Stimulated activated CD8-positive, alpha-beta memory T cell treated with anti-CD3 and anti-CD28 coated beads, Interleukin-15, amount 100 ng/mL, for 4 hours (primary cell): ENCODE measurements at places on chromosomes 1 and 21.

DNA sequence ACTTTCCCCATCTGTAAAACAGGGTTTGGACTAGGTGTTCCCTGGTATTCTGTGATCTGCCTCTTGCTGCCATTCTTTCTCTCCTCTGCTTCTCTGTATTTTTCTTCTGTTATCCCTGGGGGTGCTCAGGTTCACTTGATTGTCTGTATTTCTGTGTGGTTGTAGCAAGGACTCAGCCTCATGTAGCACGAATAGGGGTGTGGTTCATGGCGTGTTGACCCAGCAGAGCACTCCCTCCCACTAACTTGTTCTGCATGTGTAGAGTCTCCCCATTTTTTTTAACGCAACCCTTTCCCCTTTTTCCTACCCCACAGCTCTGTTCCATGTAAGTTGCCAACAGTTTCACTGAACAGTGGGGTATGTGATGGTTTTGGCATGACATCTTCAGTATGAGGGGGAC, 1.2 kb upstream of the BNIPL start:
- DNase-seq: no peak

DNA sequence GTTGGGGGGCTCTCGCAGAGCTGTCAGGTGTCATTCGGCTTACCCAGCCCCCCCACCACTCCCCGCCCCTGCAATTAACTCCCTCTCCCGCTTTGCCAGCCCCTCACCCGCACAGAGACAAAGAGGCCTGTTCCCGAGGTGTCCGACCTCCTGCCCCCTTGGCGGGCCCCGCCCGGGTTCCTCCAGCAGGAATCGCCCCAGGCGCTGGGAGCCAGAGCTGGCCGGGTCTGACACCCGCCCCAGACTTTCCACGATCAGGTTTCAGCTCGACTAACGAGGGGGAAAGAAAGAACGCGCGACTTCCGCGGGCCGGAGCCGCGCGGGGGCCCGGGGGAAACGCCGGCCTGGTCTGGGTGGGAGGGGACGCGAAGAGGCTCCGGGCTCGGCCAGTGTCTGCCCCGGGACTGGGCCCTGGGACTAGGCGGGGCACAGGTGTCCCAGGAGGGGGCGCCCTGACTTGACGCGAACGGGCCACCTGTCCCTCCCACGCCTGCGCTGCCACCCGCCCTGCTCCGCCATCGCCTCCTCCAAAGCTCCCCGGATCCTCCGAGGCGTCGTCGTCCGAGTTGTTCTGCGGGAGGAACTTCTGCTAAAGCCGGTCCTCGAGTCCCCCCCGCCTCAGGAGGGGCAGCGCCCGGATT, 36.4 kb upstream of the HHAT start:
- peak; percentile 2 for DNase-seq

- DNase-seq: no peak
Measured at GRCh38 chr1:9244501-9245229, 10.1 kb downstream of the H6PD start.

DNA sequence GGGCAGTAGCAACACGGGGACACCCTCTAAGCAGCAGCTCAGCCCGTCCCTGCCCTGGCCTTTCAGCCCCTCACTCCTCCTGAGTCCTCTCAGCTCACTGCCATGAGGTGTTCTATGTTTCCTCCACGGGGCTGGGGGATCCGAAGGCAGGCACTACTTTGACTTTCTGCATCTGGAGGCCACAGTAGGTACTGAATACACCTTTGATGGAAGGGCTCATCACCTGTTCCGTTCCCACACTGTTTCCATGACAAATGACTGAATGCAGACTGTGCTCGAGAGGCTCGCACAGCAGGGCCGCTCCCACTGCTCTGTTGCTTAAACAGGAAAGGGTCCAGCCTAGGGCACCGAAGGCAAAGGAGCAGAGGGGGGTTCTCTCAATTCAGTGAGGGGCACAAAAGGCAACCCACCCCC, 77.6 kb upstream of the DNAH14 start:
- DNase-seq: no peak

DNA sequence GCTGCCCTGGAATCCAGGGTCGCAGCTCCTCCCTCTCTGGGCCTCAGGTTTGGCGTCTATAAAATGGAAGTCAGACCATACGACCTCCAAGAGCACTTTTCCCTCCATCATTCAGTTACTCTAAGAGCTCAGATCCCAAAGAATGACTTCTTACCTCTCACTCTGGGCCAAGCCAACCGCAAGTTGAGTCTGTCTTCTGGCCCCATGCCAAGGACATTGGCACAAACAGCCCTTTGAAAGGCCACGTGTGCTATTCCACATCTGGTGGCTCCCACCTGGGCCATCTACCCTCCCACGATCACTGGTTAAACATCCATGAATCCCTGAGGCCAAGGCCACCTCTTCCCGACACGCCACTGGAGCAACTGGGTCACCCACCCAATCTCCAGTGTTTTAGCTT, 12.4 kb downstream of the SLC2A7 start:
- DNase-seq: no peak

DNA sequence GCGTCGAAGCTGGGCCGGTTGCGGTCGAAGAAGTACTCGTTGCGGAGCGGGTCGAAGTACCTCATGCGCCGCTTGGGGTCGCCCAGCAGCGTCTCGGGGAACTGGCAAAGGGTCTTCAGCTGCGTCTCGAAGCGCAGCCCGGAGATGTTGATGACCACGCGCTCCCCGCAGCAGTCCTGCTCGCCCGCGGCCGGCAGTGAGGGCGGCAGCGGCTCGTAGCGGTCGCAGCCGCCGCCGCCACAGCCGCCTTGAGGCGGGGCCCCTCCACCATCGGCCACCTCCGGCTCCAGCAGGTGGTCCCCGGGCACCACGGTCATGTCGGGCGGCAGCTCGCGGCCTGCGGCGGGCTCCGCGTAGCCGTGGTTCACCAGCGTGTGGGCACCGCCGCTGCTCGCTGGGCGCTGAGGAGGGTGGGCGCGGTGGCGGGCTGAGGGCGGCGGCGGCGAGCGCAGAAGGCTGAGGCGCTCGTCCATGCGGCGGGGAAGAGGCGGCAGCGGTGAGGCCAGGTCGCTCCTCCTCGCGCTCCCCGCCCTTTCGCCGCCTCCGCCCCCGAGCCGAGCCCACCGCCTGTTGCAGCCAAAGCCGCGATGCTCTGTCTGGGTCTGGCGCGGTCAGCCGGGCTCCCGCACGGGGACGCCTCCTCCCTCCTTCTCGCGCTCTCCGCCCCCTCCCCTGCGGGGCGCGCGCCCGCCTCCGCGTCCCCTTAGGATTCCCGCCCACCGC, at the start of gene KCNA3:
TSS of gene KCNA3 (minus strand) at position 604 of the 723 bp plus-strand sequence. CDS start at position 473, 131 bp downstream.
- peak; percentile 59 for DNase-seq

DNA sequence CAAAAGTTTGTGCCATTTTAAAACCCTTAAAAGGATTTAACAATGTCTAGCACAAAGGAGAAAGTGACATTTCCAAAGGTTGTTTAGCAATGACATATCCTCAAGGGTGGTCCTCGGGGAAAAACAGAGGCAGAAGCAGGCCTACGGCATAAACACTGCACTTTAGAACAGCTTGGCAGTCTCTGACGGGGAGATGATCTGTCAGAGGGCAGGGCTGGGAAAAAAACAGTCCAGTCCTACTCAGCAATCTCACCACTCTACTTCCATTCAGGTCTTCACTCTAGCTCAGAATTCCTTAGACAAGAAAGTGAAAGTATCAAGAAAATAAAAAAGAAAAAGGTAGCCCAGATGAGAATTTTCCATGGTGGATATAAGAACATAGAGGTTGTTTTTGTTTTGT, 4.1 kb downstream of the CRYZ start:
- no peak for DNase-seq

GRCh38 chr1:44819196-44819607, 10.9 kb downstream of the BTBD19 start:
- no peak for DNase-seq

DNA sequence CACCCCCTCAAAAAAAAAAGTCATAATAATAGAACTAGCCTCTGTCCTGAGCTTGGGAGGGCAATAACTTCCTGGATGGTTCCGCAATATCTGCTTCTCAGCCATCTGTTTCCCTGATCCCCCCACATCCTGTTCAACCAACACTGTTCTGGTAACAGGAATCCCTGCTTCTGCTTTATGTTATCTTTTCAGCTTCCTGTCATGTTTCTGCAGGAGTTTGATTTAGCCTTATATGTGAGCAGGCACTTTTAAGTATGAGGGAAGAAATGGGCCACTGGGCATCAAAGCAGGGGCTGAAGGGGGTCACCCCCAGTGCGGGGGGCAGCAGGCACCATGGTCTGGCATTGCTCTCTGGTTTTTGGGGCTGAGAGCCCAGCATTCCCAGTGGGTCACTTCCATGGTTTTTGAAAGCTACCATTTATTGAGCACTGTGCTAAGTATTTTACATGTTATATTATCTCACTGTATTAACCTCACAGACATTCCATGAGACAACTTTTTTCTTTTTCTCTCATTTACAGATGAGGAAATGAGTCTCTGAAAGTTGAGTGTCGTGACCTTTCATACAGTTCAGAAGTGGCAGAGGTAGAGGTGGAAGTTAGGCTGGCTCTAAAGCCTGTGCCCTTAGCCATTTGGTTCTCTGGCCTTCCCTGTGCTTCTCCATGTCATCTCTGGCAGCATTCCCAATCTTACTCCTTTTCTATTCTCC, 61.9 kb downstream of the DNTTIP2 start:
- no peak for DNase-seq
